ENCODE measurements at places on chromosomes 1 and 21.

DNA sequence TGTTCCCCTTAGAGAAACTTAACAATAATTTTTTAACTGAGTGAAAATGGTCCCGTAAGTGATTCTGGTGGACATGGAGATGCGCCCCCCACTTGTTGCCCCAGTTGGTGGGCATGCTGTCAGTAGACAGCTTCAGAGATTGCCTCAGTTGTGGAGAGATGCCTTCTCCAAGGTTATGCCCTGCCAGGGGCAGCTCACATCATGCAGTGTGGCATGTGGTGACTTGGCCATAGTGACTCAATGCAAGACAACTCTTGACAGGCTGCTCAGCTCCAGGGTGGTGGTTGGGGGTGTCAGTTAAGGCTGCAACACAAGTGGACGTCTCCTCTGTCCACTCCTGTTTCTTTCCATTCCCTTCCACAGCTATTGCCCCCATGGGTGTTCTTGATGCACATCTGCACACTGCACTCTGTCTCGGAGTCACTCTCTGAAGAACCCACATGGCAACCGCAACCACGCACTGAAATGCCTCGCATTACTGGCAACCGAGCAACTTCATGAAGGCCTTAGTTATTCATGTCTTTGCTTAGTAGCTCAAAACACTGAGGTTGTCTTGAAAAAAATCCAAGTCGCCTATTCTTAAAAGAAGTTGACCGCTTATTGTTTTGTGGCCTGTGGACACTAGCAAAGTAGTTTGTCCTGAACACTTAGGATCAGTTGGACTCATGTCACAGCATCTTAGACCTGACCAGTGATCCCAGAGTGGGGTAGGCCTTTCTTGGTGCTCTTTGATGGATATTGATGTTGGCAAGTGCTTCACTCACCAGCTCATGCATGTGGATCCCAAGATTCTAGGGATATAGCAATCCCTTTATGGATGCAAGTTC is 54.8 kb upstream of the USP1 start:
- DNase-seq, result no peak

GRCh38 chr21:46066591-46067331 is 31.2 kb upstream of the COL6A2 start:
- DNase-seq, result no peak

GRCh38 chr21:39137248-39138178 is 45.7 kb downstream of the PSMG1 start:
- peak; percentile 27 for DNase-seq

GRCh38 chr1:6860401-6860800 is 75.1 kb downstream of the CAMTA1 start:
- DNase-seq, result no peak

- DNase-seq, result no peak
Observed at GRCh38 chr1:203408486-203409481, 57.9 kb upstream of the FMOD start.

DNA sequence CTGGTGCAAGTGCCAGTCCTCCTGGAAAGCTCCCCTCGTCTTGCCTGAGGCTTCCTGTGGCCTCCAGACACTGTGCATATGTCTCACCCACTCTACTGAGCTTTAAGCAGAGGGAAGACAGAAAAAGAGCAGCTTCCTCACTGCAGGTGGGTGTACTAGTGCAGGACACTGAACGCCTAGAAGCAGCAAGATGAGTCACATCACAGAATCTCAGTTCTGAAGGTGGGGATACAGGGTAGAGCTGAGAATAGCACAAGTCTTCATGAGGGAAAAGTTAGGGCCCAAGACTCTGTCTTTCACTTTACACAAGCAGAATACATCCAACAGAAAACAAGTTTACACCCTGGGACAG is 37.4 kb downstream of the PCAT6 start:
- no peak for DNase-seq

All from NB4 (cell line).